ENCODE measurements at places on chromosomes 3 and 15. TPM values are rescaled to one million over a fixed set of nuclear protein-coding genes. Genes with fewer than 3 reads are reported as not detected.

BTBD1 gene
- 47.9 TPM for total RNA-seq

KBTBD13 gene
- total RNA-seq = not detected

ANXA2 gene
- 289 TPM for total RNA-seq

GPR27 gene
- total RNA-seq = 0.46 TPM

Data from activated naive CD4-positive, alpha-beta T cell treated with anti-CD3 and anti-CD28 coated beads, Interleukin-2, amount 10 ng/mL, durations not matched to agents 5 hours and 36 hours (primary cell).